ENCODE measurements at places on chromosomes 6 and 20.
A peak's percentile ranks its signal among the peaks of the same experiment; 100 is the strongest.

GRCh38 chr20:50202677-50203076 lies 12.0 kb downstream of the CEBPB start:
- no peak for DNase-seq

- DNase-seq: peak; percentile 63
Measured at GRCh38 chr20:50913690-50914375, 17.4 kb downstream of the ADNP start.

DNA sequence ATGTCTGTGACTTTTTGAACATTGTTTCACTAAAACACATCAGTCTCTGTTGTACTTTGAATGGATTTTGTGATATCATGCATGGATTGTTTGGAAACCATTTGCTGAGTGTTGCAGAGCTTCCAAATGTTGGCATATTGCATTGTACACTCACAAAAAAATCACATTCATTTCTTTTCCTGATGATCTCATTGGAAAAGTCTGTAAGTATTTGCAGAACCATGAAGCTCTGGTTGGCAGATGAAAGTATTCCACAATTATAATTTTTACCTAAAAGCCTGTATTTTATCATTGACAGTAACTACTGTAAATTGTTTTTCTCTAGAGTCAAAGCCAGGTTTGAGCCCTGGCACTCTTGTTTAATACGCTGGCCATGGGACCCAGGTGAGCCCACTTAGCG lies 42.1 kb downstream of the VAPB start:
- no peak for DNase-seq

- no peak for DNase-seq
Measured at GRCh38 chr6:24775520-24776058, 852 bp downstream of the GMNN start.

DNA sequence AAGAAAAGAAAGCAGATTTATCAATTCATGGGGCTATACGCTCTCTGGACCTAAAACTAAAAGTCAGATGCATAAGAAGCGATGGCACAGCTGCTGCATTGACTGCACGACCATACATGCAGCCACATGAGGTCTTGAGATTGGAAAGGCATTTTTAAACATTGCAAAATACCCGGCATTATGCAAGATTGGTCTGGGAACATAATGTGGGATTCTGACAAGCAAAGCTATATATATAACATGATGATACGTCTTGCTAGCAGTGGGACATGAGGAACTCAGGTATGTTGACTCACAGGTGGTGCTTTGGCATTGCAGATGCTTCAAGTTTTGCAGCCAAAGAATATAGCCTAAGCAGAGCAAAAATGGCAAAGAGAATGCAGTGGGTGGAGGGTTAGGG lies 55.1 kb downstream of the SAMD3 start:
- DNase-seq: no peak

All from endothelial cell of umbilical vein (primary cell).